Activated naive CD4-positive, alpha-beta T cell (primary cell): ENCODE measurements at places on chromosomes 1 and 21.

DNA sequence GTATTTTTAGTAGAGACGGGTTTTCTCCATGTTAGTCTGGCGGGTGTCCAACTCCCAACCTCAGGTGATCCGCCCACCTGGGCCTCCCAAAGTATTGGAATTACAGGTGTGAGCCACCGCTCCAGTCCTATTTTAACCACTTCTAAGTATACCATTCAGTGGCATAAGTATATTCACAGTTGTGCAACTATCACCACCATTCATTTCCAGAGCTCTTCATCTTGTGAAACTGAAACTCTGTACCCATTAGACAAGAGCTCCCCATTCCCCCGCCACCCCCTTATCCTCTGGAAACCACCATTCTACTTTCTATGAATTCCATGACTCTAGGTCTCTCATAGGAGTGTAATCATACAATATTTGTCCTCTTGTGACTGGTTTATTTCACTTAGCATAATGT lies 40.2 kb upstream of the CAMTA1 start:
- DNase-seq = no peak

DNA sequence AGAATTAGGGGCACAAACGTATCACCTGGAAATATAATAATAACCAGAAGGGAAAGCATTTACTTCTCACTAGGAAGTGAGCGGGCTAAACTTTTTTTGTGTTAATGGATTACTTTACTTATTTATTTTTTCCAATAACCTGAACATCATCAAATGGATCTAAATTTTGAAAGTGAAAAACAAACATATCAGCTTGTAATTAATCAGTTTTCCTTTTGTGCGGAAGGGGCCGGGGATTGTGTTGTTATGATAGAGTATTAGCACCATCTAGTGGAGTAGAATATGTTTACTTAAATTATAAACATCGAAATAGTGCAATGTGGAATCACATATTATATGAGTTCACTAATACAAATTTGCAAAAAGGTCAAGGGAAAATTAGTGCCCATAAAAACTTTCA lies 9.0 kb downstream of the CFH start:
- DNase-seq = no peak

DNA sequence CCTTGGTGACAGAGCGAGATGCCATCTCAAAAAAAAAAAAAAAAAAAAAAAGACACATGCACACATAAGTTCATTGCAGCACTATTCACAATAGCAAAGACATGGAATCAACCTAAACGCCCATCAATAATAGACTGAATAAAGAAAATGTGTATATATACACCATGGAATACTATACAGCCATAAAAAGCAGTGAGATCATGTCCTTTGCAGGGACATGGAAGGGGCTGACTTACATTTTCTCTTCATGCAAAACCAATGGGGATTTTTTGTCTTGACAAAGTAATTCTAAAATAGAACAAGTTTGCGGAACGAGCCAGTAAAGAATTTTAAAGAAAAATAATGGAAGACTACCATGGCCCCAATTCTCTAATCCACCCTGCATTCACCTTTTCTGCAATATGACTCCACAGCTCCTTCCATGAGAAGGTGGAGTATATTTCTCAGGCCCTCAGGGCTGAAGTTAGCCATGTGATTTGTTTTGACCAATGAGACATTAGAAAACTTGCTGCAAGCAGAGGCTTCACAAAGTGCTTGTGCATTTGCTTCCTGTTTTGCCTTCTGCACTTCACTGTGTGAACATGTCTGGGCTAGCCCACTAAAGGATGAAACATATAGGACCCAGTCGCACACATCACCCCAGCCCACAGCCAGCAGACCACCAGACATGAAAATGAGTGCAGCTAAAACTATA lies 78.8 kb upstream of the NR5A2 start:
- no peak for DNase-seq

GRCh38 chr1:228334954-228335353 lies 71.7 kb downstream of the TRIM11 start:
- no peak for DNase-seq

- no peak for DNase-seq
These were observed 120.7 kb upstream of the ZC3H11B start for GRCh38 chr1:219733511-219734174.

GRCh38 chr1:27135541-27136235 lies 19.2 kb downstream of the SLC9A1 start:
- no peak for DNase-seq

- DNase-seq = no peak
These were observed 844.9 kb downstream of the KCNT2 start for GRCh38 chr1:195763146-195763906.

DNA sequence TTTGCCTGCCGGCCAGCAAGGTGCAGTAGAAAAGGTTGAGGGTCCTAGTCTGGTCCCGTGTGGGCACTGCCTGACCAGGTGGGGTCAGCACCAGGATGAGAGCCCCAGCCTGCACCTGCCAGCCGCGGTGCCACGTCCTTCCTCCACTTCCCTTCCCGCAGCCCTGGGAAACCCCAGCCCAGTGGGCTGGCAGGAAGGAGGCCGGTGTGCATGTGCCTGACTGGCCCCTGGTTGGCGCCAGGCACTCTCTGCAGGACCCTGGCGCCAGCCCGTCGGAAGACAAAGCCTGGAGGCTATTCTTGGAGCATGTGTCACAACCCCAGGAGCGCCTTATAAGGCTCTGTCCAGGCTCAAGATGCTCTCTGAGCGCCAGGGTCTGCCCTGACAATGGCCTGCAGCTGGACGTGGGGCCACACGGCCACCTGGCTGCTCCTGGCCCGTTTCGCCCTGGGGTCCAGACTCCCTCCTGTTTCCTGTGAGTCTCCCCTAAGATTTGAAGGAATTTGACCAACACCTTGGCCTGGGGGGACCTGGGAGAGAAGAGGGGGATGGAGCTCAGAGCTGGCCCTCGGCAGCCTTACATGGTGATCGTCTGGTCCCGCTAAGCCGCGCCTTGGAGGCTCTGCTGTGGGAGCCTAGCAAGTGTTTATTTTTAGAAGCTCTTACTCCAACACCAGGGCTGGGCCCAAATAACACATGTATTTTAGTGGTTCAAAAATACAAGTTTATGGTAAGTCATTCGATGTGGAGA lies 31.9 kb upstream of the POFUT2 start:
- DNase-seq = no peak

GRCh38 chr1:193626695-193627094 lies 440.3 kb upstream of the B3GALT2 start:
- no peak for DNase-seq

GRCh38 chr1:40183055-40183710 lies 22.0 kb downstream of the RLF start:
- DNase-seq = no peak

DNA sequence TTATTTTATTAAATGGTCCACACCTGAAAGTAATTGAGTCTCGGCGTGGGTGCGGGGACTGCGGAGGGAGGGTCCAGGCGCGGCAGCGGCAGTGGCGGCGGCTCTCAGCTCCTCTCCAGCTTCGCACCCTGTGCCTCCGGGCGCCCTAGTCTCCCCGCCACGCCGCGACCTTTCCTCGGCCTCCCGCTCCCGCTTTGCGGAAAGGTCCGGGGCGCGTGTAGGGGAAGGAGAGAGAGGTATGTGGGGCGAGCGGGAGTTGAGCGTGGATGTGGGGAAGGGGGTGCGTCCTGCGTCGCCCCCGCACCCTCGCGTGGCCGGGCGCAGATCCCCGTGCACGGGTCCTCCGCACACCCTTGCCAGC lies 13.4 kb upstream of the ALX3 start:
- no peak for DNase-seq

DNA sequence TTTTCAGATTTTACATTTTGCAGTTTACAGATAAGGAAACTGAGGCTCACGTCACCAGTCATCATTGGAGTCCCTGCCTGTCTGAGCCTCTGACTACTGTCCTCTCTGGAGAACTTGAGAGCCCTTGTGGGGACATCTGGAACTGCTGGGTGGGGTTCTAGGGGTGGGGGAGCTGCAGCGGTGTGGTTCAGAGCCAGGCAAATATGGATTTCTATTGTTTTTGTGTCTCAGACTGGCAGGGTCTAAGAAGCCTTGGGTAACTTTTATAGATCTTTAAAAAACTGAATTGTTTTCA lies 46.9 kb downstream of the IER5 start:
- no peak for DNase-seq

GRCh38 chr1:159465191-159465603 lies 25.7 kb downstream of the OR10J1 start:
- no peak for DNase-seq

GRCh38 chr21:45595574-45596295 lies 47.8 kb upstream of the PCBP3 start:
- no peak for DNase-seq

DNA sequence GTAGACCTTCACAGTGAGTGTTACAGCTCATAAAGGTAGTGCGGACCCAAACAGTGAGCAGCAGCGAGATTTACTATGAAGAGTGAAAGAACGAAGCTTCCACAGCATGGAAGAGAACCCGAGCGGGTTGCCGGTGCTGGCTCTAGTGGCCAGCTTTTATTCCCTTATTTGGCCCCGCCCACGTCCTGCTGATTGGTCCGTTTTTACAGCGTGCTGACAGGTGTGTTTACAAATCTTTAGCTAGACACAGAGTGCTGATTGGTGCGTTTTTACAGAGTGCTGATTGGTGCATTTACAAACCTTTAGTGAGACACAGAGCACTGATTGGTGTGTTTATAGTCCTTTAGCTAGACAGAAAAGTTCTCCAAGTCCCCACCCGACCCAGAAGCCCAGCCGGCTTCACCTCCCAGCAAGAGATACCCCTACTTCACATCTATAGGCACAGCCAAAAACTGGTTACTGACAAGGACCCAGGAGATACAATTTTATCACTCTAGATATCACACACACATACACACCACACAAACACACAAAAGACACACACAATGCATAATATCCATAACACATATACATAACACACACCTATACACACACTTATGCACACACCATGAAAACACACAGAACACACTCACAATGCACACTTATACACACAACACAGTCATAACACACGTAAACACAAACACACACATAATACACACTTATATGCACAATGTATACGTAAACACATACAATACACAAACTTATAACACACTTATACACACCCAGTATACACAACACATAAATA lies 68.5 kb downstream of the MAP3K21 start:
- no peak for DNase-seq

GRCh38 chr1:42456754-42457089 lies 379 bp downstream of the PPCS start:
- peak; percentile 59 for DNase-seq

- no peak for DNase-seq
These were observed 135.5 kb downstream of the TGFBR3 start for GRCh38 chr1:91750398-91750996.

- no peak for DNase-seq
These were observed 43.9 kb downstream of the FH start for GRCh38 chr1:241475671-241476070.

- no peak for DNase-seq
These were observed 5.4 kb upstream of the TDRD5 start for GRCh38 chr1:179586107-179586823.

DNA sequence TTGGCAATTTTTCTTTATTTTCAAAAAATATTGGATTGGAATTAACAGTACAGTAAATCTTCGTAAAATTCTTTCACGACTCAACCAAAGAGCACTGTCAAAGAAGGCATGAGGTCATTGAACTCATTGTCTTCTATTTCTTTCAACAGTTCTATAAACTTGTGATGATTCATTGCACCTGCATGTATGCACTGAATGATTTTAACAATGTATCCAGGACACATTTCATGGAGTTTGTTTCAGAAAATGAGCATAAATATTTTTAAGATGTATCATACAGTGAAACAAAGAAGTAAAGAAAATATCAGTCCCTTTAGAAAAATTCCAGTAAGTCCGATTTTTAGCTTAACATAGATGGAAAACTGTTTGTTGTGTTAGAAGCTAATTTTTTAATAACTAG lies 33.6 kb upstream of the CD34 start:
- DNase-seq = no peak

DNA sequence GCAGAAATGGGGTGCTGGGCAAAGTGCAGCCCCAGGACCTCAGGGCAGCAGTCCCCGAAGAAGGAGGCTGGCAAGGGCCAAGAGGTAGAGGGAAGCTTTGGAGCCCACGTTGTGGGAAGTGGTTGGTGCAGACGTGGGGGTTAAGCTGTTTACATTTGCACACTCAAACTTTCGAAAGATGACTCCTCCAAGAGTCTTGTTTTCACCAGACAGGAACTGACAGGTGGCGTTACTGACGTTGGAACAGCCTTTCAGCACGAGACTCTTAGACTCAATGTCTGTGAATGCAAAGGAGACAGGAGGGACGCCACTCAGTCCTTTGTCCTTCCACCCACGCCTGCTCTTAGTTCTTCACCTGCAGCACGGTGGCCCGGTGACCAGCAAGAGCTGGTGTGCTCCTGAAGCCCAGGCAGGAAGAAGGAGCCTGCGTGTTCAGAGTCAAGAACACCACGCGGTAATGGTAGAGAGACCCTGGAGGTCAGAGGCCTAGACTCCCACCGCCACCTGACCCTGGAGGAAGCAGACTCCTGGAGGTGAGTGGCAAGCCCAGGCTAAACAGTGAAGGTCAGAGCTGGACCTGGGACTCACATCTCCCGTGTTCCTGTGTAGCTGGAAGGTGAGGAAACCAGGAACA lies 15.9 kb downstream of the LYPD8 start:
- DNase-seq = no peak

GRCh38 chr1:168643152-168643551 lies 66.7 kb downstream of the XCL1 start:
- no peak for DNase-seq

GRCh38 chr1:81428998-81429397 lies 371.7 kb upstream of the ADGRL2 start:
- no peak for DNase-seq

DNA sequence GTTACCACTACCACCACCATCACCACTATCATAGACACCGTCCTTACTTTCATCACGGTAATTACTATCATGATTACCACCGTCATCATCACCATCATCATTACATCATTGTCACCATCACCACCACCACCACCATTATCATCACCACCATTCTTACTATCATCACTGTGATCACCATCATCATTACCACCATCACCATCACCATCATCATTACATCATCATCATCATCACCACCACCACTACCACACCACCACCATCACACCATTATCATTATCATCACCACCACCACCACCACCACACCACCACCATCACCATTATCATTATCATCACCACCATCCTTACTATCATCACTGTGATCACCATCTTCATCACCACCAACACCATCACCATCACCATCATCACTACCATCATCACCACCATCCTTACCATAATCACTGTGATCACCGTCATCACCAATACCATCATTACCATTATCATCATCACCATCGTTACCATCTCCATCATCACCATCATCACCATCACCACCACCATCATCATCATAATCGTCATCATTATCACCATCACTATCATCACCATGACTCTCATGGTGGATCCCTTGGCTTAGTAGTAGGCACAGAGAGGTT lies 244.4 kb upstream of the C1orf174 start:
- DNase-seq = no peak

- no peak for DNase-seq
These were observed 2.6 kb downstream of the TAGLN2 start for GRCh38 chr1:159922511-159923202.

GRCh38 chr1:19044471-19044870 lies 88.0 kb upstream of the IFFO2 start:
- no peak for DNase-seq

GRCh38 chr1:151893176-151893924 lies 16.0 kb downstream of the THEM4 start:
- no peak for DNase-seq

- DNase-seq = no peak
These were observed 72.5 kb upstream of the MORC3 start for GRCh38 chr21:36247316-36248010.
